ENCODE measurements at places on chromosomes 13 and 19.

DNA sequence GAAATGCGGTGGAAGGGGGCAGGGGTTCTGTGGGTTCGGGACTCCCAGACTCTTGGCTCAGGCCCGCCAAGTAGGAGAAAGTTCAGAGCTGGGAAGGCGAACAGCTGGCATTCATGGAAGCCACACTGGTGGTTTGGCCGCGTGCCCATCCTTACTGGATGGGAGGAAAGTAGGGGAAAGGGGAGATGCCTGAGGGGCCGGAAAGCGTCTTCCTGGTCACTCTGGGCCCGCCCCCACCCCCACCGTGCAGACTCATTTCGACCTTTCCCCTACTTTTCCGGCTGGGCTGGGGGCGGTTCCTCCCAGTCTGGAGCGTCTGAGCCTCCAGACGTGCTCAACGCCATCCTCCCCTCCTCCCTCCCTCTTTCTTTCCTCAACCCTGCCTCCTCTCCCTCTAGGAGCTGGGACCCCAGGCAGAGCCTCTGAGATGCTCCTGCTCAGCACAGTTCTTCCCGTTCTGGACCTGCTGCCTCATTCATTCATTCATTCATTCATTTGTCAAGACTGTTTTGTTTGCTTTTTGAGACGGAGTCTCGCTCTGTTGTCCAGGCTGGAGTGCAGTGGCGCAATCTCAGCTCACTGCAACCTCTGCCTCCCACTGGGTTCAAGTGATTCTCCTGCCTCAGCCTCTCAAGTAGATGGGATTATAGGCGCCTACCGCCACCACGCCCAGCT lies 3.5 kb downstream of the ANGPTL4 start:
- no peak for DNase-seq

DNA sequence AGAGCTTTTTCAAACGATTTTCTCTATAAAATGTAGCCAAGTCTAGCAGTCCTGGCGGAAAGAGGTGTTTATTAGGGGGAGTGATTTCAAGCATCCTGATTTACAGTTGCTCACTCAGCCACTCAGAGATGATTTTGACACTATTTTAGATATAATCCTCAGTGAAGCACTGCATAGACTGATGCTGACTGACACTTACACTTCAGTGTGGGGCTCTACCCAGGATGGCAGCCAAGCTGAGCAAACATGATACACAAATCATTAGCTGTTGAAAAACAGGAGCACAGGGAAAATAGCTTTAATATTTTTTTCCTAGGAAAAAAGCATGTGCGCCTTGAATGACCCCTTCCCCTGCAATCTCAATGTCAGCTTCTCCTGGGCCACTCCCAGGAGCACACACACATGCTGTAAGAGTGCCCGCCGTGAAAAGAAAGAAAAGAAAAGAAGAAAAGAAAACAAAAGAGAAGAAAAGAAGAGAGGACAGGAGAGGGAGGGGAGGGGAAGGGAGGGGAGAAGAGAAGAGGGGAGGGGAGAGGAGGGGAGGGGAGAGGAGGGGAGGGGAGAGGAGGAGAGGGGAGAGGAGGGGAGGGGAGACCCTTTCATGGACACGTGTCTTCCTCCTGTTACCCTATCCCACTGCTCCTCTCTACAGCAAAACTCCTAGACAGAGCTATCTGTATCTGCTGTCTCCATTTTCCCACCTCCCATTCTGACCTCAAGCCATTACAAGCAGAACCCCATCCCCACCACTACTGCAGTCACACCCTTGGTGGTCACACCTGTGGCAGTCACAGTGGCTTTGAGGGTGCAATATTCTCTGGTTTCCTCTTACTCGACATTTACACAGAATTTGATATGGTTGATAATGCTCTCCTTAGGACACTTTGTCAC lies 36.4 kb downstream of the RCBTB2 start:
- no peak for DNase-seq

DNA sequence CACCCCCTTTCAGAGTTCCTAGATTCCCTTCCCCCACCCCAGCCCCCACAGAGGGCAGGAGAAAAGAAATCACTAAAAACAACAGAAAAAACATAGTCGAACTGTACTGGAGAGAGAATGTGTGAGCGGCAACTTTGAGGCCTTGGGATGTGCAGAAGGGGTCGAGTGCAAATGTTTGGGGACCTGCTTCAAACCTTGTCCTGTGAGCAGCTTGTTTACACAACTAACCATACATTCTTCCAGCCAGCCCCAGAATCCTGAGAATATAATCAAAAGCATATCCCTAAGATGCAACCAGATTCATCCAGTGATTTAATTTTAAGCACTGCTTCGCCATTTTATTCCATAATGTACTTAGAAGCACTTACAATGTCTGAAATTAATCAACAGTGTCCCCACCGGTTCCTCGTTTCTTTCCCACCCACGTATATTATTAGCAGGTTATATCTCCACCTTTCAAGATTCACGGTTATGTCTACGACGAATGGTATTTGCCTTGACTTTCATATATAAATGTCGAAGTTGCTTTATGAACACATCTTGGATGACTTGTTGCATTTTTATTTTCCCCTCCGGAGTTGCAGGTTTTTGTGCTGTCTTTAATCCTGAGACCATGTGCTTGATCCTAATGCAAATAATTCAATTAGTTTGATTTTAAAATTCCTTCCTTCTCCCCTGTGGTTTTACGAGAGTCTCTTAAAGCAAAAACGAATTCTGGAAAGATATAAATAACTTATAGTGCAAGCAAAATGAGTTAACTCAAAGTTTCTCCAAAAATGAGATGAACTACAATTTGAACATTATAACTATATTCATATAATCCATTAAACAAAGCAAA lies 107.6 kb downstream of the ZIC5 start:
- DNase-seq: no peak

- no peak for DNase-seq
These were observed 17.3 kb upstream of the CLN5 start for GRCh38 chr13:76974618-76974975.

DNA sequence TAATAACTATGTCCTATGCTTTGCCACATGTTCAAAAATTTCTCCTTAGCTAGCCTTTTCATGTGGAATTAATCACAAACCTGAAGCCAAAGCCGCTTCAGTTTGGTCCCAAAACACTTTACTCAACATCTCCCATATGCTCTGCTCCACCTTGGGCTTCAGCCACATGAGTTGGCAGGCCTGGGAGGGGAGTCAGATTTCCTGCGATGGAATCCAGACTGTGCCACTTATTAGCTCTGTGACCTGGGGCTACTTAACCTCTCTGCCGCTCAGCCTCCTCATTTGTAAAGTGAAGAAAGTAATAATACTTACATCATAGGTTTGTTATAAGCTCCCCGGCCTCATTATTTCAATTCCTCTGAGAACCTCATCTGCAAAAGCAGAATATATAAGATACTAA lies 272.0 kb downstream of the LMO7 start:
- no peak for DNase-seq

DNA sequence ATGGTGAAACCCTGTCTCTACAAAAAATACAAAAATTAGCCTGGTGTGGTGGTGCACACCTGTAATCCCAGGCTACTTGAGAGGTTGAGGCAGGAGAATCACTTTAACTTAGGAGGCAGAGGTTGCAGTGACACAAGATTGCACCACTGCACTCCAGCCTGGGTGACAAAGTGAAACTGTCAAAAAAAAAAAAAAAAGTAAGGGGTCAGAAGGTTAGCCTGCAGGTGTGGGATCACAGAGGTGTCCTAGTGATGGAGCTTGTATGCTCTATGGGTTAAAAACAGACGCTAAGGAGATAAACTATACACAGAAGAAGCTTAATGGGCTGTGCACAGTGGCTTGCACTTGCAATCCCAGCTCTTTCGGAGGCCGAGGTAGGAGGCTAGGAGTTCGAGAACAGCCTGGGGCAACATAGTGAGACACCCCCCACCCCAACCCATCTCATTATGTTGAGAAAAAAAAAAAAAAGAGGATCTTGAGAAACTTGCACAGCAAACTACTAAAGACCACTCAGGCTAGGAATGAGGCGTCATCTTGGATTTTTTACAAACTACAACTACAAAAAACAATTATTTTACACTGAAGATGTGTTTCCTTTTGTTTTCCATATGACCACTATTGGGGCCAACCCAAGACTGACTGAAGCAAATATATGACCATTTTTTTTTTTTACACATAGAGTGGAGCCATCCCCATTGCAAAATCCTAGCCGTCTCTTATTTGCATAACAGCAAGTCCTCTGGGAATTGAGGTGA lies 7.9 kb downstream of the FOSB start:
- DNase-seq: no peak

DNA sequence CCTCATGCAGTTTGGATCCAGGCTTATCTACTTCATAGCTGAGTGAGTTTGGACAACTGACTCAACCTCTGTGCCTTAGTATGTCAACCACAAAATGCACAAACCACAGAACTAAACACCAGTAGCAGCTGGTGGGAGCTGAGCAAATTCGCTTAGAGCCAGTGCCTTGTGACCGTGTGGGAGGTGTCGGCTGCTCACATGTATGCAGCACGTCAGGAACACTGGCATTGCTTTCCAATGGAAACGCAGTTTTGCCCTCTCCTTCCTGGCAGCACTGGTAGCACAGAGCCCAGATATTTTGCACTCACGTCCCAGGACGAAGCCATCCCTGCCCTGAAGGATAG lies 8.3 kb upstream of the NTN5 start:
- DNase-seq: no peak

GRCh38 chr13:110984798-110985197 lies 69.9 kb upstream of the ANKRD10 start:
- DNase-seq: no peak

DNA sequence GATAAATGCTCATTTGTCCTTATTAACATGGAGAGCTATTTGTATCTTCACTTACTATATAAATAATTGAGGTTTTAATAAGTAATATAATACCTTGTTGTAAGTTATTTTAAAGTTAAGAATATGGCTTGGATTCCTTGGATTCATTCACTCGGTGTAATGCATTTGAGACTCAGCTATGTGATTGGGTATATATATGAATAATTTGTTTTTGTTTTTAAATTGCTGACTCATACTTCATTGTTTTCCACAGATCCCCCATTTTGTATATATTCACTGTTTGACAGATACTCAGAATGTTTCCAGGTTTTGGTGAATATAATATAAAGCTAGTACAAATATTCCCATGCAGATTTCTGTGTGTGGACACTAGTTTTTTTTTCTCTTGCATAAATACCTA lies 6.8 kb upstream of the CEACAM18 start:
- DNase-seq: no peak

DNA sequence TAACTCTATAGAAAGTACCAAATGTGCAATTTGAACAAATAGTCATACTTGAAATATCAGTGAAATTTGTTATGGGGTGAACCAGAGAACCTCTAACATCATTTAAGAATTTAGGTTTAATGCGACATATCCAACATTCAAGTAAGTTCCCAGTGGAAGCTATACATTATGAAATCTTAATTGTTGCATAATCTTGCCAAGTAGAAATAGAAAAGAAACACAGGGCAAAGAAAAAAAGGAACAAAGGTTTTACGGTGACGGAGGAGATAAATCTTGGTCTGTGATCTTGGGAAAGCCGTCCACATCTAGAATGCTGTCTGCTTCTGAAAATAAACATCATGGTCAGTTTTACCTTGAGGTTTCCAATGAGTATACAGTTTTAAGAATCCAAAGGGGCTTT lies 445.7 kb downstream of the RFC3 start:
- no peak for DNase-seq

GRCh38 chr13:24194447-24194846 lies 33.9 kb downstream of the SPATA13 start:
- no peak for DNase-seq

- DNase-seq: no peak
These were observed 70.5 kb upstream of the SPATA13 start for GRCh38 chr13:24090049-24090448.

- DNase-seq: no peak
These were observed 19.2 kb upstream of the DIAPH3 start for GRCh38 chr13:60182907-60183306.

- DNase-seq: no peak
These were observed 3.9 kb downstream of the OSCAR start for GRCh38 chr19:54096617-54097106.

DNA sequence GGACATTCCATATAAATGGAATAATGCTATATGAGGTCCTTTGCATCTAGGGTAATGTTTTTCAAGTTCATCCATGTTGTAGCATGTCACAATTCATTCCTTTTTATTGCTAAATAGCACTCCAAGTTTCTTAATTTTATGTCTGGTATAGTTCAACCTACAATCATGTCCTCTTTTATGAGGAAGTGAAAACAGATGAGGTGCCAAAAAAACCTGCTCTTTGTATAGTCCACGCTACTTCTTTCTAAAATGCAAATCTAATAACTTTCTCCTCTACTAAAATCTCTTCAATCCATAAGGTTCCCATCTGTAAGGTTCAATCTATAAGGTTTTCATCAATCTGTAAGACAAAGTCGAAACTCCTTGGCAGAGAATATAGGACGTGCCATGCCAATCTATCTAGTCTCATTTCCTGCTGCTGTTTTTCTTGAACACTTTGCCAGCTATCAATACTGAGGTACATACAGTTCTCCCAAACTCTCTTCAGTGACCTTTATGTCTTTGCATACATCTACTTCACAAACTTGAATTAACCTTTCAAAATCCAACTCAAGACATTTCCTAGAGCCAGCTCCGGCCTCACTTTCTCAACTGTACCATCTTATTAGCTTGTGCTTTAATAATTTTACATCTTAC lies 33.7 kb downstream of the INTS6 start:
- no peak for DNase-seq
